Anterior cingulate cortex (tissue), 58 donors: ENCODE measurements at places on chromosomes 4 and X.

- DNase-seq = no peak
These were observed 246.2 kb downstream of the SCFD2 start for GRCh38 chr4:53119680-53120079.

DNA sequence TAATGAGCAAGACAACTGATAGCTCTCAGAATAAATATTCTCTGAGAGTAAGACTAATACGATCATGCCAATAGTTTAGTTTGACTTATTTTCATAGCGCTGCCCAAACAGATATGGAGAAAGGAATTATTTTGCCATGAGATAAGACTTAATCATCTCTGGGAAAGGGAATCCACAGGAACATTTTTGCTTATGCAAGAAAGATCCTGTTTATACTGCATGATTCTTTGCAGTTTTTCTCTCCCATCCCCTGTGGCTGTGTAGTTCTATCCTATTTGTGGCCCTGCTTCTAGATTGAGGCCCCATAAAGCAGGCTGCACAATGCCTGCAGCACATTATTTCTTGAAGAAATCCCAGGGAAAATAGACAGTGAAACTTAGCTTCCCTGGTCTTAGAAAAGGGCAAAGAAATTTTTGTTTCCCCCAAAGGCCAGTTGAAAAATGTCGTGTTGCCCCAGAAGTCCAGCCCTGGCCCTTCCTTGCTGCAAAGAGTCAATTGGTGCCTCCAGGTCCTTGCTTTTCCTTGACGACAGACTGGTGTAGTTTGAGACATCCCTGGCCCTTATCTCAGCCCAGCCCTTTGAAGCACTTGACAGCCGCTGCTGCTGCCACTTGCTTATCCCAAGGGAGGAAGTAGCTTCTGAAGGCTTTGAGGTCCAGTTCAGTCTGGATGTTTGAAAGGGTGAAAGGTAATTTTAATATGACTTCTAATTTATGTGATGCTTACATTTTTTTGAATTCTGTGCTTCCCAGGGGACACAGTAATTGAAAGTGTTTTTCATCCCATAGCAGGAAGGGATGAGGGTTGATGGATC lies 45.0 kb upstream of the SH3RF1 start:
- DNase-seq = no peak

DNA sequence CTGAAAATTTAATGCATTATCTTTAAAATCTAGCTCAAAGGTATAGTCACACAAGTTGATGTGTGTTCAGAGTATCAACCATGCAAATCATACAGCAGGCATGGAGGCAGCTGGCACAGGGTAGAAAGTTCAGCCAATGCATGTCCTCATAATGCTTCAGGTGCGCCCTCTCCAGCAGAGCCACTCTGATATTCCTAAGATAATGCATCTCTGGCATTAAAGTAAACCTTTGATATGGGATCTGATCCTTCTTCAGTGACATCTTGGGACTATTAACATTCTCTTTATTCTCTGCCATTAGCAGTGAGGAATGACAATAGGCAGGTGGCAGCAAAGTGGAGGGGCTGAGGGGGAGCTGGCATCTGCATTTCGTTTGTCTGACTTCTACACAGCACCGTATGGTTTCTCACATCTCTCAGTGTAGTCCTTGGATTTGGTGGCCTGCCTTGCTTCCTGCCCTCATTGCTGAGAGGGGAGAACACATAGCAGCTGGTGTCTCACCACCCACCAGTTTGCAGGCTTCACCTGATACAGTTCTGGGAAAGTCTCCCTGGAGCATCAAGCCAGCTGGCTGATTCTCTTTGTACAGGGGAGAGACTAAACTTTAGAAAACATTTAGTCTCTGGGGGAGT lies 168.7 kb upstream of the TBC1D9 start:
- peak; percentile 10 for DNase-seq

- DNase-seq = no peak
These were observed 340.9 kb downstream of the DHRSX start for GRCh38 chrX:2159861-2160260.

DNA sequence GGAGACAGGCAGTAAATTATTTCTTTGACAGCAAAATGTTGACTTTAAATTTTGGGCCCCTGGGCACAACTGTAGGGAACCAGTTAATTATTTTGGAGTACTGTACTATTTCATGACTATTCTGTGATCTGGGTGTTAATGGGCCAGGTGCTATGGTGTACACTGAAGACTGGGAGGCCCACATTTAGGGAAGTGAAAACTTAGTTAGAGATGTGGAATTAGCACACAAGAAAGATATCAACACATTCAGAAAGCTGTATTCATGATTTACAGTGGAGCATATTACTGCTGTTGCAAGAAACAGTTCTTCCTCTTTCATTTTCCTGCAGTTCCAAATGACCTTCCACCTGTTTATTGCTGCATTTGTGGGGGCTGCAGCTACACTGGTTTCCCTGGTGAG lies 12.4 kb downstream of the PLP1 start:
- DNase-seq = no peak

- no peak for DNase-seq
These were observed 13.4 kb downstream of the DHRSX start for GRCh38 chrX:2487366-2487765.

DNA sequence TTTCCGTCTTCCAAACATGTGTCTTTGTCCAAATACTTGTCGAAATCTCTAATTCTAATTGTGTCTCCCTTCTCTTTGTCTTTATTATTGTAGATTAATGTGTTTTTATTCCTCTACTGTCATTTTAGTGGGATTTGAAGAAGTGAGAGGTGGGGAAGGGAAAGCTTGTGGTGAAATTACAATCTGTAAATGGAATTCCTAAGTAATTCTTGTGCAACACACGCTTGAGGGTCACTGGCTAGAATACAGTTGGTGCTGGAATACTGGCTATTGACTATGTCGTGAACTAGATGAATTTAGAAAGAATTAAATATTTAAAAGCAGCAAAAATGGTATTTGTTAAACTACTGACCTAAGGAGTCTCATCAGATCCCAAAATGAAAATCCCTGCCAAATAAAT lies 10.7 kb upstream of the FNIP2 start:
- no peak for DNase-seq

GRCh38 chr4:3709846-3710441 lies 56.2 kb upstream of the ADRA2C start:
- no peak for DNase-seq

DNA sequence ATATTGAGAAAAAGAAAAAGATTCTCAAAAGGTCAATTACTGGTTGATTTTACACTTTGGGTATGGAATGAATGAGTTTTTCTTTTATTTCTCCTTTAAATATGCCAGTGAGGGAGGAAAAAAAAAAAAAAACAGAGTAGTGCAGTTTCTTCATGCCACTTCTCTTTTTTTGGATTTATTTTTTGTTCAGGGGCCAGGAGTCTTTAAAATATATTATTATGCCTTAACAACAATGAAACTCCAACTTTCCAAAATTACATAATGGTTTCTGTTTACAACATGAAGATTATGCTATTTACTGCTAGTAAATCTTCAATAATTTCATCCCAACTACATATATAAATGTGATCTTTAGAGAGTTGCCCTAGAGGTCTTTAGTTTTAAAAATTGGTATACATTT lies 31.9 kb downstream of the DTHD1 start:
- no peak for DNase-seq

DNA sequence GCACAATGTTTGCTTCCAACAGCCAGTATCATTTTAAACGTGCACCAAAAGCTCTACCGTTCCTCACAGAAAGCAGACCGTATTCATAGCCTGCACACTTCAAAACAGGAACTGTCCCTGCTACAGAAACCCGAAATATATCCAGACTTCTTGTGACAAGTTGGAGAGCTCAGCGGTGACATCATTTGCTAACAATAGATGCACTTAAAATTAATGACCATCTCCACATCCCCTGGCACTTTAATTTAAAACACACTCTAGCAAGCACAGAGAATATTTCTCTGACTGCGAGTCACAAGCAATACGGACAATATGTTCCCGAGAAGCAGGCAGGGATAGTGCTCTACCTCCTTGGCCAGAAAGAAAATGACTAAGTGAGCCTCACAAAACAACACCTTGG lies 2.5 kb downstream of the NYX start:
- DNase-seq = peak; percentile 49

- no peak for DNase-seq
These were observed 31.0 kb upstream of the SLC34A2 start for GRCh38 chr4:25624616-25625015.

DNA sequence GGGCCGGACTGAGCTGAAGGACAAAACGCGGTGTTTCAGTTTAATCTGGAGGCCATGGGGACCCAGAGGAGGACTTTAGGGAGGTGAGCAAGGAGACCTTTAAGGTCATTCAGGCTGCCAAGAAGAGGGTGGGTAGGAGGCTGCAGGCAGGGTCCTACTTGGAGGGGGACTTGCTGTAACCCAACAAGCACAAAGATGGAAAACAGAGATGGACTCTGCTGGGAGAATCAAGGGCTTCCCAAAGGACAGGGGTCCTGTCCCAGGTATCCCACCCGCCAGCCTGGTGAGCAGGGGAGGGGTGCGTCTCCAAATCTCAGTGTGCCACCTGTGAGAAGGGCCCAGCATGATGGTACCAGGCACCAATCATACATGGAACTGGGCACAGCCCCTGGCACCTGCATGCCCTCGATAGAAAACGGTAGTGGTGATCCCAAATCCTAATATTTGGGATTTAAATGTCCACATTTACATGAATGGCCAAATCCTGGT lies 3.9 kb upstream of the HAUS3 start:
- DNase-seq = no peak

GRCh38 chr4:92305148-92305877 lies 1.5 kb downstream of the GRID2 start:
- DNase-seq = peak; percentile 63

DNA sequence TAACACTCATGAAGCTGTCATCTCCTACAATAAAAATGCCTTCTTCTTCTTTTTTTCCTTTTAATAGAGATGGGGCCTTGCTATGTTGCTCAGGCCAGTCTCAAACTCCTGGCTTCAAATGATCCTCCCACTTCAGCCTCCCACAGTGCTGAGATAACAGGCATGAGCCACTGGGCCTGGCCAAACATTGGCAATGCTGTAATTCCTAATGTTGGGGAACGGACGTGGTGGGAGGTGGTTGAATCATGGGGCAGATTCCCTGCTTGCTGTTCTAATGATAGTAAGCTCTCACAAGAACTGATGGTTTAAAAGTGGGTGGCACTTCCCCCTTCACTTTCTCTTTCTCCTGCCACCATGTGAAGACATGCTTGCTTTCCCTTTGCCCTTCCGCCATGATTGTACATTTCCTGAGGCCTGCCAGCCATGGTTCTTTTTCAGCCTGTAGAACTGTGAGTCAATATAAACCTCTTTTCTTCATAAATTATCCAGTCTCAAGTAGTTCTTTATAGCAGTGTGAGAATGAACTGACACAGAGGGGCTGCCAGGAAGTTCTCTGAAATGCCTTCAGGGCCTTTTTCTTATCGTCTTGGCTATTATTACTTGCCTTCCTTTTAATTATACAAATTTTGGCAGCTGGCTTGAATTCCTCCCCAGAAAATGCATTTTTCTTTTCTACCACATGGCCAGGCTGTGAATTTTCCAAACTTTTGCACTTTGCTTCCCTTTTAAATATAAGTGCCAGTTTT lies 93.0 kb downstream of the CENPC start:
- no peak for DNase-seq

GRCh38 chrX:152656890-152657289 lies 19.2 kb downstream of the GABRQ start:
- DNase-seq = no peak

DNA sequence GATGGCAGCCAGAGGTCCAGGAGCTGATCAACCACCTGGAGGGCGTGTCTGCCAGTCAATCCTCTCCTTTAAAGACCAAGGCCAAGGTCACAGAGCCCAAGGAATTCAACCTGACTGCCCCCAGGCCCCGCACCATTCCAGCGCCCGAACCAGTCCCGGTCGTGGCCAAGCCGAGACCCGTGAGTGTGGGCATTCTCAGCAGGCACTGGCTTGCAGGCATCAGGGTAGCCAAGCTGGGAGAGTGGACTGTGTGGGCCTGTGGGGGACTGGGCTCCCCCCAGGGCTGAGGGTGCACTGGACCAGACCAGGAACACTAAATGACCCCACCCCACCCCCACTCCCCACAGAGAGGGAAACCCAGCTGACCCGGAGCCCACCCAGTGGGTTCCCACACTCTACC lies 23.8 kb upstream of the RNF4 start:
- no peak for DNase-seq

- DNase-seq = no peak
These were observed 254.1 kb upstream of the KLF3 start for GRCh38 chr4:38409852-38410251.

DNA sequence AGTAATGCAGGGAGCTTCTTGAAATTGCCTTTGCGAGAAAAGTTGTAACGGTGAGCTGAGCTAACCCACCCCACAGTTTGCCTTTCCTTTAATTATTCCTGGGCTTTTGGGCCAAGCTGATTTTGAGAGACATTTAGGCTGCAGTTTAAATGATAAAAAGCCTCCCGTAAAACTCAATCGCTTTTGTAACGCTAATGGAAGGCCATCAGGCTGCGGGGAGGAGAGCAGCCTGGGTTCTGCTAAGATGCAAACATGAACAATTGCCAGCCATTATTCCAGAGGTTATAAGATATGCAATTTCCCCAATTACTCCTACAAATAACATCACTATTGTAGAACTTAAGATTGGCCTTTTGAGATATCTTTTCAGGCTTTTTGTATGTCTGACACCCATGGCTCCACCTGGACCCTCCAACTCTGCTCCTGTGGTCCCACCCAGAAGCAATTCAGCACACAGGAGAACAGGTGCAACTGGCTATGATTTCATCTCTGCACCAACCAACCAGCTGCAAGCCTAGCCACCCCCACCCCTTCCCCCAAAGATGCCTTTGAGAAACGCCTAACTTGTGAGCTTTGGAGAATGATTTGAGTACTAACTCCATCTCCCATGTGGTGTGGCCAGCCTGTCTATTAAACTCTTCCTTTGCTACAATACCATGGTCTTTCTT lies 108.2 kb upstream of the FAM9C start:
- DNase-seq = no peak

GRCh38 chrX:154516656-154517100 lies 646 bp upstream of the FAM3A start:
- DNase-seq = no peak
